Neural crest cell (in vitro differentiated cells): ENCODE measurements at places on chromosomes 7 and 10.

DNA sequence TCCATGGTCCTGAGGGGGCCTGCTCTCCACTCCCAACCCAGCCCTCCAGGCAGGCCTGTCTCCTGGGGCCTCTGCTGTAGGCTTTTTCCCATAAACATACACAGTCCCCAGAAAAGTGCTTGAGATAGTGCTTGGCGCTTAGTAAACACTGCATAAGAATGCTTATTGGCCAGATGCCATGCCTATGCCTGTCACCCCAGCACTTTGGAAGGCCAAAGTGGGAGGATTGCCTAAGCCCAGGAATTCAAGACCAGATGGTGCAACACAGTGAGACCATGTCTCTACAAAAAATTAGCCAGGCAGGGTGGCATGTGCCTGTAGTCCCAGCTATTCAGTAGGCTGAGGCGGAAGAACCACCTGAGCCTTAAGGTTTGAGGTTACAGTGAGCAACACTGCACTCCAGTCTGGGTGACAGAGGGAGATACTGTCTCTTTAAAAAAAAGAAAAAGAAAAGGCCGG lies 24.6 kb upstream of the ASL start:
- no peak for DNase-seq

- no peak for DNase-seq
Measured at GRCh38 chr7:35647171-35647574, 47.8 kb downstream of the HERPUD2 start.

GRCh38 chr10:88045096-88045495 lies 181.7 kb downstream of the PTEN start:
- DNase-seq, result no peak

GRCh38 chr10:1567152-1567551 lies 170.2 kb downstream of the ADARB2 start:
- DNase-seq, result no peak

- no peak for DNase-seq
Measured at GRCh38 chr7:37713613-37714012, 30.0 kb downstream of the GPR141 start.

GRCh38 chr10:72449941-72450441 lies 95.3 kb upstream of the DNAJB12 start:
- DNase-seq, result no peak

DNA sequence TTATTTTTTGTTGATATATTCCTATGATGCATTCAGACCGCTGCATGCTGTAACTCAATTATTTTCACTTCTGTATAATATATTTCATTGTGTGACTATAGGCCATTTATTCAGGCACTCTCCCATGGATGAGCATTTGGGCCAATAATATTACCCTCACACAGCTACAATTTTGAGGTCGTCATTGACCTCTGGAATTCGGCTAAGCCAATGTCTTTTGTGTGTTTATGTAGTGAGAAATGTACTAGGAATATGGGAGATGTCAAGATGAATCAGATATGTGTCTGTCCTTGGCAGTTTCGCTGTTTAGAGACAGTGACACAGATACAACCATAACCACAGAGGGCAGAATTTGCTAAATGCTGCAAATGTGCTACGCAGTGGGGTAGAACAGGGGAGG lies 474.2 kb downstream of the ADRA2A start:
- DNase-seq, result no peak

DNA sequence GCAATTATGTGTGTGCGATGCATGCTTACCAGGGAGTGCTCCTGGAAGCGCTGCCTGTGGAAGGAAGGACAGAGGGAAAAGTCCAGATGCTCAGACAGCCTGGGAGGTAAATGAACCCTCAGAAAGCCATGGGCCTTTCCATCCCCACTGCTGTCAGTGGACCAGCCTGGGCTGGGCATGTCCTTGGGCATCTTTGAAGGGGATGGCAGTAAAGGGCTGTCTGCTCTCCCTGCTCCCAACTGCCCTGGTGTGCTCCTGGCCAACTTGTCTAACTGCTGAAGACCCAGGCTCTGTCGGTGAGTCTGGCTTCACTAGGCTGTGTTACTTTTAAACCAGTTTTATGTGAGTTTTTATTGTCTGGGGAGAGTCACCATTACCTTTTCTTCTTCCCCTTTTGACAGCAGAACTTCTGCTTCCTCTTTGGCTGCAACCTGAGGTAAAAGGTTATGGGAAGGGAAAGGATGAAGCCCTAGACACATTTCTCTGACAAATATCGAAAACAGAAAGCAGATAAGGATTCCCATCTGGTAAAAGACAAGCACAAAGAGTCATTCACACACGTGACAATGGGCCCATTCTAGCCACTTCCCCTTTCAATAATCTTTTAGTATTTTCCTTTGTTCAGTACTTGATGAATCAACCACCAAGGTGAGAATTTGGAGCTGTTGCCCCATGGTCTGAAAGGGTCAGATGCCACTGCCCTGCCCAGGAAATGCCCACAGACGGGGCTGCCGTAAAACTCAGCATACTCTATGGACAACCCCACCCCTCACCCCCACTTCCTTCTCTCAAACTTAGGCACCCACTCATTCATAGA lies 27.6 kb upstream of the PIK3AP1 start:
- DNase-seq, result no peak

DNA sequence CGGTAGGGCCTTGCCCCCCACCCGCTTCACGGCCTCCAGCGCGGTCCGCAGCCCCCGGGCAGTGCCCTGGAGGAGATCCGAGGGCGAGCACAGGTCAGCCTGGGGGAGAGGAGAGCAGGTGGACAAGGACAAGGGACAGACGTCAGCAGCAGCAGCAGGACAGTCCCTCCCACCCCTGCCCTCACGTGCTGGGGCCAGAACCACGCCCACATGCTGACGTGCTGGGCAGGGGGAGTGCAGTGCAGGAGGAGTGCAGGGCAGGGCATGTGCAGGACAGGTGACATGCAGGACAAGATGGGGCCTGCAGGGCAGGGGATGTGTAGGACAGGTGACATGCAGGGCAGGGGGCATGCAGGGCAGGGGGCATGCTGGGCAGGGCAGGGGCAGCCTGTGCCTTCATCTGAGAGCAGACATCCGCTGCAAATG lies 1.5 kb upstream of the SAP25 start:
- no peak for DNase-seq

DNA sequence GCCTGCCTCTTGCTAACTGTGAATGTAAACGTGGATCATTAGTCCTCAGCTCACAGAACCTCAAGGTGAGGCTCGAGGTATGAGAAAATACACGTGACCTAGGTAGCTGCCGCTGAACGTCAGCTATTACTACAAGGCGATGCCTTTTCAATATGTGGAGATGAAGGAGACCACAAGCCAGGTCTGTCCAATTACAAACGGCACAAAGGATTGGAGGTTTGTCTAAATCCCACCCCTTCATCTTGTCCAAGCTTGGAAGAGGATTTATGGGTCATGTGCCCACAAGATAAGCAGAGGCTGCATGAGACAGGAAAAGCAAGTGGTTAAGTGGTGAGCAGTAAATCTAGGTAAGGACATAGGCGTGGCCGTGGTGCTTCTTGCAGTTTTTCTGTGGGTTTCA lies 3.4 kb downstream of the H2BK1 start:
- no peak for DNase-seq

DNA sequence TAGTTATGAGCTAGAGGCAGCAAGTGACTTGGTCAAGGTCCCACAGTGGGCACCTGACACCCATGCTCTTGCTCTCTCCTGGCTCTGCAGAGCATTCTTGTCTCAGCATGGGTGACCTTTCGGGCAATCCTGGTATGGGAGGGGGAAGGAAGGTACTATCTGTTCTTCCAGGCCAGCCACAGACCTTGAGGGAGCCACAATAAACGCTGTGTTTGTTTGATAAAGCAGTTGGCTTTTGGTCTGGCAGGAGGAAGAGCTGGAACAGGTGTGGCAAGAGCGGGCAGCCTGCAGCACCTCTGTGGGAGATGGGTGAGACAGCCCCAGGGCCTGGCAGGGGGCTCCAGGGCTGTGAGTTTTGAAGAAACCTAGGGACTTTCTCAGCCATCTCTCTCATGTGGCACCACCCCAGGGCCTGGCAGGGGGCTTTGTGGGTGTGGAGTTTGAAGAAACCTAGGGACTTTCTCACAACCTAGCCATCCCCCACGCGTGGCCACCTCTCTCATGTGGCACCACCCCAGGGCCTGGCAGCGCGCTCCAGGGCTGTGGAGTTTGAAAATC lies 11.4 kb downstream of the CLDN3 start:
- DNase-seq, result no peak

DNA sequence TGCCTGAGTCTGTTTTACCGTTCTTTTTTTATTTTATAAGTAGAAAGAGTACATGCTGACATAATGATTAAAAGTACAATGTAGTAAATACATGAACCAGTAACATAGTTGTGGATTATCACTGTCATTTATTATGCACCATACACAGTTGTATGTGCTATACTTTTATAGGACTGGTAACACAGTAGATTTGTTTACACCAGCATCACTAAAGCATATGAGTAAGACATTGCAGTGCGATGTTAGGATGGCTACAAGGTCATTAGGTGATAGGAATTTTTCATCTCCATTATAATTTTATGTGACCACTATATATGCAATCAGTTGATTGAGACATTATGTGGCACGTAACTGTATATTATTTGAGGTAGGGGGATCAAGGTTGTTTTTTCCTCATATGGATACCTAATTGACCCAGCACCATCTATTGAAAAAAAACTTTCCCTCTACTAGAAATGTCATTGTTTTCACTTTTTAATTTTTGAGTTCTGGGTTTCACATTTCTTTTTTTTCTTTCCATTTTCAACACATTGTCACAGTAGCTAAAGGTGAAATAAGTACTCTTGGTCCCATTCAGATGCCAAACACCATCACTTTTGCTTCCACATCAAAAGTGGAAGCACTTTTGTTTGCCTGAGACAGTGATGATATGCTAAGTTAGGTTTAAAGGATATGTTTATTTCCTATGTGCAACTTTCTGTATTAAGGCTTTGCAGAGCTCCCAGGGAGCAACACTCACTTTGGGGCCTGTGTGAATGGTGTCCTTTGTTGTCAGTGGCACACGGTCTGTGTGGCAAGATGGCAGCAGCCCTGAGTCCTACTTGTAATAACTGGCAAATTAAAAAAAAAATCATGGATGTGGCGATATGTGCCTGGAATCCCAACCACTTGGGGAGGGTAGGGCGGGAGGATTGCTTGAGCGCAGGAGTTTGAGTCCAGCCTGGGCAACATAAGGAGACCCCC lies 17.1 kb downstream of the UBE2D1 start:
- DNase-seq, result no peak

GRCh38 chr7:132145466-132145865 lies 430.8 kb downstream of the PLXNA4 start:
- no peak for DNase-seq
